Breast epithelium (tissue), 4 donors: ENCODE measurements at places on chromosomes 7 and 10. TPM values are rescaled to one million over a fixed set of nuclear protein-coding genes. Genes with fewer than 3 reads are reported as not detected.

- H3K4me3 ChIP-seq = no peak overlapping the region
- peak overlapping the region; percentile 0 for H3K27ac ChIP-seq
- H3K4me1 ChIP-seq = no peaks in the 10 kb centered on the region
Measured at GRCh38 chr7:111138193-111138569, 47.3 kb downstream of the LRRN3 start.

- DNase-seq = no peak
- H3K27ac ChIP-seq = no peak overlapping the region
Measured at GRCh38 chr7:87575521-87575920, 25.2 kb downstream of the ABCB1 start.

The NPFFR1 gene
- total RNA-seq = 0.44 TPM

GRCh38 chr7:36265680-36266079 is 112.6 kb downstream of the EEPD1 start:
- H3K27me3 ChIP-seq = no peaks in the 10 kb centered on the region
- H3K27ac ChIP-seq = no peak overlapping the region
- no peaks in the 10 kb centered on the region for H3K4me1 ChIP-seq
- H3K4me3 ChIP-seq = no peak overlapping the region
- no peak for DNase-seq

- H3K36me3 ChIP-seq = no peaks in the 10 kb centered on the region
- H3K27me3 ChIP-seq = no peaks in the 10 kb centered on the region
- H3K4me3 ChIP-seq = no peak overlapping the region
- H3K4me1 ChIP-seq = peaks cover 17% of the 10 kb centered on the region
- H3K27ac ChIP-seq = no peak overlapping the region
Measured at GRCh38 chr10:125055446-125055845, 104.9 kb downstream of the CTBP2 start.

DNA sequence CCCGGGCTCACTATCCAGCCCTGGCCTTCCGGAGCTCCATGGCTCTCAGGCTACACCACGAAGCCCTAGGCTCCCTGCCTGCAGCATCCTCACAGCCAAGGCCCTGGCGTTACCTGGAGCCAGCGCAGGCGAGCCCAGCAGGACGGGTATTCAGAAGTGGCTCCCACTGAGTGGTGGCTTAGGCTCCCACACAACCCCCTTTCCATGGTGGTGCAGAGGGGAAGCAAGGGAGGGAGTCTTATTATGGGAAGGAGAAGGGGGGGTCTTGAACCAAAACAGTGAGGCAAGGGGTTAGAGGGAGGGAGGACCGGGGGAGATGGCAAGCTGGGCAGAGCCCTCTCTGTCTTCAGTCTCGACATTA is 29.6 kb upstream of the NDST2 start:
- no peaks in the 10 kb centered on the region for H3K27me3 ChIP-seq
- H3K4me3 ChIP-seq = no peak overlapping the region
- no peak overlapping the region for H3K27ac ChIP-seq

GRCh38 chr7:152383341-152384234 is 52.2 kb downstream of the KMT2C start:
- H3K4me1 ChIP-seq = no peaks in the 10 kb centered on the region
- no peak for DNase-seq
- no peak overlapping the region for H3K27ac ChIP-seq
- H3K36me3 ChIP-seq = no peaks in the 10 kb centered on the region
- H3K27me3 ChIP-seq = no peaks in the 10 kb centered on the region

GRCh38 chr7:11313801-11314200 is 340.1 kb downstream of the PHF14 start:
- no peaks in the 10 kb centered on the region for H3K27me3 ChIP-seq
- H3K36me3 ChIP-seq = no peaks in the 10 kb centered on the region
- no peak overlapping the region for H3K27ac ChIP-seq
- no peak overlapping the region for H3K4me3 ChIP-seq
- DNase-seq = no peak
- no peaks in the 10 kb centered on the region for H3K4me1 ChIP-seq

DNA sequence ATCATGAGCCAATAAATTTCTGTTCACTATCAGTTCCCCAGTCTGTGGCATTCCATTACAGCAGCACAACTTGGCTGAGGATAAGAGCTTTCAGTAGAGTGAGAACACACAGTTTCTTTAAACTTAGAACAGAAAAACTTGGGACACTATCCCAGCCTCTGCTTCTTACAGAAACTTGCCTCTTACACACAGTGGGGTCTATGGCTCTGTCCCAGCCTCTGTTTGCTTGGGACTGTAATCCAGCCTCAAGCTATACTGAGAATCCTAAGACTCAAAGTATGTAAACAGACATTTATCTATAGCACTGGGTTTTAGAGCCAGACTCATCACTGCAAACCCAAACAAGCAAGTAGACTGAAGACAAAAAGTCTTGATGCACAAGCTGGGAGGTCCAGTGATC is 355.8 kb upstream of the VSTM2A start:
- H3K4me1 ChIP-seq = no peaks in the 10 kb centered on the region
- H3K27me3 ChIP-seq = no peaks in the 10 kb centered on the region
- no peak overlapping the region for H3K27ac ChIP-seq
- no peak overlapping the region for H3K4me3 ChIP-seq

The DENND11 gene
- total RNA-seq = 49.2 TPM

The LIPM gene
- not detected for total RNA-seq

DNA sequence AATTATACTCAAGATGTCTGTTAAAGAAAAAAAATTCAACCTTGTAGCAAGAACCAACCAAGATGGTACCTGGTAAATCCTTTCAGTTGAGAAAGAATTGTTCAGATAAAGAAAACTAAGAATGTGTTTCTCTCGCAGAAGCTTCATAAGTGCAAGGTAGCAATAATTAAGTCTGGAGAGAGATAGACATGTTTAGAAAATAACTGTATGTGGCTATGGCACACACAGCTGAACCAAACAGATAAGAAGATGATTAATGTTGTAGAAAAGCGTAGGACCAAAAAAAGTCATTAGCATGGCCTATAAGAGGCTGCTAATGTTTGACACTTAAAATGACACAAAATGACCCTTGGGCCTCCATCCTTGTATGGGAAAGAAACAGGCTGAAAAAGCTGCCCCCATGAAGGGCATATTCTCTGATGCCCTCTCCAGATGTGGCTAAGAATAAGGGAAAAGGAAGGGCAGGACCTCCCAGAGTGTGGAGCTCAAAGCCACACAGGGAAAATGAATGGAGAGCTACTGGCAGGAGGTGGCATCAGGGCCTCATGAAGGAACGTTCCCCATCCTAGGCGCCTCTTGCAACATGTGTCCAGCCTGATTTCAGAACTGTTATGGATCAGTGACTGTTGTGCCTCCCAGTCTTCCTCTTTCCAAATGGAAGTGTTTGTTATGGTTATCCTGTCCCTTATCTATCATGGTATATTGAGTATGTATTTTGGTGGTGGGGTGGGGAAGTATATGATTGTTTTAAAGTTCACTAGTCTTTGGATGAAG is 30.7 kb downstream of the TLL2 start:
- H3K27me3 ChIP-seq = no peaks in the 10 kb centered on the region
- no peak overlapping the region for H3K27ac ChIP-seq
- no peaks in the 10 kb centered on the region for H3K36me3 ChIP-seq
- H3K4me3 ChIP-seq = no peak overlapping the region

The GDF2 gene
- not detected for total RNA-seq

DNA sequence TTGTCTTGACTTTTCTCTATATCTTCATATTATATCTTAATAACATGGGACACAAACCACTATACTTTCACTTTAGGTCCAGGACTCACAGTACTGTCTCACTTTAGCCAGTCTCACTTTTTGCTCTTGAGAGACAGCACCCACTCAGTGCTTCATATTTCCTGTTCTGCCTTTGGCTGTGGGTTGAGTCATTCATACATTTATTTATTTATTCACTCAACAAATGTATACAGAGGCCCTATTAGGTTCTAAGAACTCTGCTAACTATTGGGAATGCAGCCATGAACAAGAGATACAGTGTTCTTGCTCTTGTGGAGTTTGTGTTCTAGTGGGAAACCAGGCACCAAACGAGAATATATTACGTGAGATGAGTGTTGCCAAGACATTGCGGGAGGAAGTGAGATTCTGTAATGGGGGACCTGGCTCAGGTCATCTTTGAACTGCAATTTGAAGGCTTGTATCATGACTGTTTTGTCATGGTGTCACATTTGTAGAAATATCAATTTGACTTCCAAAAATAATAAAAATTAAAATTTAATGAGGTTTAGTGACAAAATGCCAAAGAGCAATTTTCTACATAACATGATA is 190.1 kb downstream of the SDHAF3 start:
- no peaks in the 10 kb centered on the region for H3K27me3 ChIP-seq
- H3K36me3 ChIP-seq = no peaks in the 10 kb centered on the region
- H3K27ac ChIP-seq = no peak overlapping the region
- H3K4me1 ChIP-seq = no peaks in the 10 kb centered on the region

GRCh38 chr7:41890631-41891274 is 187.9 kb upstream of the INHBA start:
- no peak overlapping the region for H3K4me3 ChIP-seq
- H3K27ac ChIP-seq = peak overlapping the region; percentile 38
- DNase-seq = no peak

The TMEM229A gene
- total RNA-seq = not detected

DNA sequence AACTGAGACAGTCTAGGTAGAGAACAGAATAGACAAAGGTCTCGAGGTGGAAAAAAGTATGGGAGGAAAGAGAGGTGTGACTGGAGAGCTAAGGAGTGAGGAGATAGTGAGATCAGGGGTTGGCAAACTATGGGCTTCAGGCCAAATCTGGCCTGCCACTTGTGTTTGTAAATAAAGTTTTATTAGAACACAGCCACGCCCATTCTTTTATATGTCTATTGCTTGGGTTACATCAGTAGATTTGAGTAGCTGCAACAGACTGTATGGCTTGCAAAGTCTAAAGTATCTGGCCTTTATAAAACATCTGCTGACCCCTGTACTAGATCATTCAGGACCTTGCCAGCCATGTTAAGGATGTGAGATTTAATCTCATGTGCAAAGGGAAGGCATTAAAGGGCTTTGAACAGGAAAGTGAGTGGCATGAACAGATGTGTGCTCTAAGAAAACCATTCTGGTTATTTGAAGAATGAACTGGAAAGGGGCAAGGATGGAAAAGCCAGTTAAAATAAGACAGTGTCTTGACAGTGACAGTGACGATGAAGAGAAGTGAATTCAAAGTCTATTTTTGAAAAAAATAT is 240.3 kb downstream of the RNLS start:
- no peak for DNase-seq
- no peak overlapping the region for H3K27ac ChIP-seq
- H3K36me3 ChIP-seq = no peaks in the 10 kb centered on the region
- no peaks in the 10 kb centered on the region for H3K4me1 ChIP-seq
- no peak overlapping the region for H3K4me3 ChIP-seq

The POU6F2 gene
- not detected for total RNA-seq

- no peak overlapping the region for H3K4me3 ChIP-seq
- DNase-seq = no peak
- no peak overlapping the region for H3K27ac ChIP-seq
- no peaks in the 10 kb centered on the region for H3K36me3 ChIP-seq
- peaks cover 3% of the 10 kb centered on the region for H3K27me3 ChIP-seq
Measured at GRCh38 chr7:73613954-73614735, 10.2 kb downstream of the MLXIPL start.

DNA sequence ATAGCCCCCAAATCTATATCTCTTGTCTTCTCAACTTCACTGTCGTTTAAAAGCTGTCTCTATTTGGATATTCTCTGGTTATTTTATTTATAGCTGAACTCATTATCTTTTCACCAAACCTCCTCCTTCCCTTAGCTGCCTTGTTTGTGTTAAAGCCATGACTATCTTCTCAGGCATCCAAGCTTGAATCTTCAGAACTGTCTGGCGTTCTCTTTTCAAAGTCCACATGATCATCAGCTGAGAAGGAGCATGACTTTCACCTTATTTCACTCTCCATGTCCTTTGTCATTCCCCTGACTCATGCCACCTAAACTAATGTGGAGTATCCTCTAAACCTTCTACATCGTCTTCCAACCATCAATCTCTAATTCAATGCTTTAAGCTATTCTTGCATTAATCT is 5.7 kb upstream of the GLCCI1 start:
- H3K36me3 ChIP-seq = no peaks in the 10 kb centered on the region
- H3K4me3 ChIP-seq = no peak overlapping the region
- no peaks in the 10 kb centered on the region for H3K4me1 ChIP-seq
- H3K27ac ChIP-seq = no peak overlapping the region

- DNase-seq = no peak
- no peaks in the 10 kb centered on the region for H3K36me3 ChIP-seq
- peak overlapping the region; percentile 95 for H3K27ac ChIP-seq
- H3K27me3 ChIP-seq = no peaks in the 10 kb centered on the region
- H3K4me1 ChIP-seq = no peaks in the 10 kb centered on the region
Measured at GRCh38 chr7:135147341-135147898, 452 bp upstream of the TMEM140 start.

DNA sequence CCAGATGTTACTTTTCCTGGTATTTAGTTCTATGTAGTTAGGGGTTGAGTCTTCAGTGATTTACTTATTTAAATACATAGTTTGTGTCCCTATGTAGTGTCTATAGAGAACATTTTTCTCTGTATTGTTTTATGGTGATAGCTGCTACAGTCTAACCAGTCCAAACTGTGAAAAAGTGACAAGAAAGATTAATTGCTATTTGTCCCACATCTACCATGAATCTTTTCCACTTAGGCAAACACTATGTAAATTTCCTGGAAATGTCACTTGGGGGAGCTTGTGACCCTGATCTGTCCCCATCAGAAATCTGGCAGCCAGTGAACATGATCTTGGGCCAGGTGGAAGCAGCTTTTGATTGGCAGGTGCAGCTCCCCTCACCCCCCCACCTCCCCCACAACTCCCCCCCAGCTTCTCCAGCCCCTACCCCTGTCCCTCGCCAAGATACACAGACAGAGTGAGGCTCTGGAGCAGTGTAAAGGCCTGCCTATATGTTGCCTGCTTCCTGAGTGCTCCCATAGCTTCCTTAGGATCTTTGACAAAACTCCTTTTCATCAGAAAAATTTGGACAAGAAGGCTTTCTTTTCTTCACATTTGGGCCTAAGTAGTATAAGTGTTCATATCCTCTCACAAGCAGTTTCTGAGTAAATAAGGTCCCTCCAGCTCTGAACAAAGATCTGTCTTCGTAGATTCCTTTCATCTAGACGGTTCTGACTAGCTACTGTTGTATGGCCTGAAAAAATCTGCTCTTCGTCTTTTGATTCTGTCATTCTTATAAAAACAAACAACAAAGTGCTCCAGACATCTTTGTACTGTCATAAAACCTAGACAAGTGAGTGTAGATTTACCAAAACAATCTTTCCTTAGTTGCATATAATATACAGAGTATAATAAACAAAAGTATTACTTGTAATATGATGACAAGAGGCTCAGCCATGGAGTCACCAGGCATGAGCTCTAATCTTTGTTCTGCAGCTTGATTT is 31.5 kb upstream of the SLC13A1 start:
- no peak for DNase-seq
- no peak overlapping the region for H3K4me3 ChIP-seq
- H3K4me1 ChIP-seq = no peaks in the 10 kb centered on the region
- H3K36me3 ChIP-seq = no peaks in the 10 kb centered on the region
- H3K27me3 ChIP-seq = no peaks in the 10 kb centered on the region

GRCh38 chr10:49734676-49735075 is 27.4 kb downstream of the OGDHL start:
- no peak for DNase-seq
- no peaks in the 10 kb centered on the region for H3K4me1 ChIP-seq
- H3K27ac ChIP-seq = no peak overlapping the region
- no peak overlapping the region for H3K4me3 ChIP-seq
- H3K36me3 ChIP-seq = no peaks in the 10 kb centered on the region
- H3K27me3 ChIP-seq = no peaks in the 10 kb centered on the region

The FZD8 gene
- total RNA-seq = 9.5 TPM

GRCh38 chr10:11835704-11836103 is 12.5 kb downstream of the PROSER2 start:
- no peak overlapping the region for H3K4me3 ChIP-seq
- no peaks in the 10 kb centered on the region for H3K27me3 ChIP-seq
- no peak for DNase-seq
- no peaks in the 10 kb centered on the region for H3K36me3 ChIP-seq

GRCh38 chr7:85237721-85238120 is 50.9 kb upstream of the SEMA3D start:
- no peak overlapping the region for H3K4me3 ChIP-seq
- no peak for DNase-seq
- H3K4me1 ChIP-seq = no peaks in the 10 kb centered on the region
- no peaks in the 10 kb centered on the region for H3K36me3 ChIP-seq
- no peak overlapping the region for H3K27ac ChIP-seq
- H3K27me3 ChIP-seq = no peaks in the 10 kb centered on the region
